Stimulated activated CD4-positive, alpha-beta T cell treated with anti-CD3 and anti-CD28 coated beads, TNF-alpha, amount 100 ng/mL, for 4 hours (primary cell): ENCODE measurements at places on chromosomes 12 and 14.

- DNase-seq = no peak
Measured at GRCh38 chr12:46825591-46826414, at the start of gene SLC38A4. Gene SLC38A4, minus strand, starts transcription at chr12:46825997. Its CDS starts 32,926 bp downstream, at chr12:46793071.

DNA sequence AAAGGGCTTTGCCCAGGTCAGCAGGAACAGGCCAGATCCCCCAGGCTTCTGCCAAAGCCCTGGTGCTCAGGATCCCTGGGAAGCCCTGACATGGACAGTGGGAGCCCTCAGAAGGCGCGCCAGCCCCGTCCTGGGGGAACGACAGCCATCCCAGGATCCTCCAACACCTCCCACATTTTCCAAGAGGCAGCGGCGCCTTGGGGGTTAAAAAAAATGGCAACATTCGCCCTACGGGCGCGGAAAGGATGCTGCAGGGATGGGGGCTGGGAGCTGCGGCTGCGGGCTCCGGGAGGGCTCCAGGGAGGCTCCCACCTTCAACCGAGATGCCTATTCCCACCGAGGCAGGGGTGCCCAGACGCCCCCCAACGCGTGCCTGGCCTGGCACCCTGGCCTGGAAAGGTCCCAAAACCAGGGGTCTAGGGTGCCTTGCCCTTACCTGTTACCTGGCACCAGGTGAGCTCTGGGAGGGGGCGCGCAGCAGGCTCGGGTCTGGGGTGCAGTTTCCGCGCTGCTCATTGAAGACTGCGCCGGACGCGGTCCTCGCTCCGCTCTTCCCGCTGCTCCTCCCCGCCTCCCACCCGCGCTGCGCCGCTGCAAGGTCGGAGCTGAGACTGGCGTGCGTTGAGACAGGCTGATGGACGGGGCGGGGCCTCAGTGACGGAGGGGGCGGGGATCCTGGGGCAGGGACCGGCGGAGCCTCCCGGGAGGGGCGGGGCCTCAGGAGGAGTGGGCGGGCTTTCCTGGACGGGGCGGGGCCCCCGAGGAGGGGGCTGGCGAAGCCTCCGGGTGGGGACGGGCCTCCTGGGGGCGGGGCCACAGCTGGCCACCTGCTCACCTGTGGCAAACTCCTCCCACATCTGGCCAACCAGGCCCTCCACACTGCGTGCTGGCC lies at the start of gene ABCB9:
TSS of gene ABCB9 (minus strand) at position 613 of the 892 bp plus-strand sequence. CDS start 6,228 bp downstream, outside the sequence.
- peak; percentile 93 for DNase-seq

DNA sequence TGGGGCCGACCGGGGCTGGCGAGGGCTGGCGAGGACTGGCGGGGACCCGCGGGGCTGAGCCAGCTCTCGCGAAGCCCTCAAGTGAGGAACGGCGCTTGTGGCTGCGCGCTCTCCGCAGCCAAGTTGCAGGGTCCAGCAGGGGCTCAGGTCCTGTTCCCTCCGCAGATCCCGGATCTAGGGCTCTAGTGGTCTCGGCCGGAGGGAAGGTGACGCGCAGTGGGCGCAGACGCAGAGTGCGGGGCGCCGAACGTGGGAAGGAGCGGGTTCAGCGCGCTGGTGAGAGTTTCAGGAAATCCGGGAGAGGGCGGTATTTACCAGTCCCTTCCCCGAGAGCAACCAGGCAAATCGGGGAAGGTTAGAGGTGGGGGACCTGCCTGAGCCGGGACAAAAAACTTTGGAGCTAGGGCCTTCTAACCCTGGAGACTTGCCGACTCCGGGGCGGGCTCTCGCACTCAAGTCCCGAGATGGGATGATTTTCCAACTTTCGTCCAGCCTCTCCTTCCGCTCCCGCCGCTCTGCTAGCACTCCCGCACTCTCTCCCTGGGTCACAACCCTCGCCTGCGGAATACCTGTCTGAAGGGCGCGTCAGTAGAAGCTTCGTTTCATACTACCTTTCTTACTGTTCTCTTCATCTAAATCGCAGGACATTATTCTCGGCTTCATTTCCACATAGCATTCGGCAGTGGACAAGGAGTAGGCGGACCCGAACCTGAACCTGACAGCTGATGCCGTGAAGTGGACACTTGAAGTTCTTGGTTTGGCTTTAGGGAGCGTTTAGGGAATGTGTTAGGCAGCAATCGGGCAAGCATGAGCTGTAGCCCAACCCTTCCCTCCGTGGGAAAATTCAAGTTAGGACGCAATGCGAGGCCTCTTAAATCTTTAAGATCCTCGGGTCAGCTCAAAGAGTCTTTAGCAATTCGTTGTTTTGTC lies 13.6 kb upstream of the PAX9 start:
- DNase-seq = no peak

GRCh38 chr14:57492859-57493258 lies 798 bp downstream of the CCDC198 start:
- DNase-seq = no peak

DNA sequence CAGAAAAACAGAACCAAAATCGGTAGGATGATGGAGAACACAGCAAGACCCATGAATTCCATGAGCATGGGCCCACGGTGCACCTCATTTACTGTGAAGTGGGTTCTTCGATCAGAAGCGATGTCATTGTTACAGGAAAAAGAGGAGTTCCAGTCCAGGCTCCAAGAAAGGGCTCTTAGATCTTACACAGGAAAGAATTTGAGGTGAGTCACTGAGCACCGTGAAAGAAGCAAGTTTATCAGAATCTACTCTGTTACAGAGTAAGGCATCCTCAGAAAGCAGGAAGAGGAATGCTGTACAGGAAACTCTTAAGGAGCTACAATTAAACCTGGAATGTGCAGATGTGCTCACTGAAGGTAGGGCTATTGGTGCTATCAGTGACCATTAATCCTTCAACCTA lies 11.6 kb upstream of the CHFR start:
- no peak for DNase-seq

DNA sequence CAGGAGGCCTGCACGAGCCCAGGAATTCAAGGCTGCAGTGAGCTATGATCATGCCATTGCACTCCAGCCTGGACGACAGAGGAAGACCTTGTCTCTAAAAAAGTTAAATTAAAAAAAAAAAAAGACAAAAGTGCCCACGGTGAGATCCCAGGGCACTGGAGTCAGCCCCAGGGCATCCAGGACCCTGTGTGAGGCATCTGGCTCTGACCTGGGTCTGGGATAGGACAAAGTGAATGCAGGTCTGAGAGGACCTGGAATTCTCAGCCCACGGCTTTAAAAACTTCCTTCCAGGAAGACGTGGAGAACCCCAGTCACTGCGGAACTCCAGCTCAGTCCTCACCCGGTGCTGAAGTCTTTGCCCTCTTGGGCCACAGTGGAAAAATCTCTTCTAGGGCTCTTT lies 33.1 kb downstream of the PHETA1 start:
- DNase-seq = no peak

- no peak for DNase-seq
Measured at GRCh38 chr14:36069535-36069900, 107.0 kb downstream of the PTCSC3 start.

DNA sequence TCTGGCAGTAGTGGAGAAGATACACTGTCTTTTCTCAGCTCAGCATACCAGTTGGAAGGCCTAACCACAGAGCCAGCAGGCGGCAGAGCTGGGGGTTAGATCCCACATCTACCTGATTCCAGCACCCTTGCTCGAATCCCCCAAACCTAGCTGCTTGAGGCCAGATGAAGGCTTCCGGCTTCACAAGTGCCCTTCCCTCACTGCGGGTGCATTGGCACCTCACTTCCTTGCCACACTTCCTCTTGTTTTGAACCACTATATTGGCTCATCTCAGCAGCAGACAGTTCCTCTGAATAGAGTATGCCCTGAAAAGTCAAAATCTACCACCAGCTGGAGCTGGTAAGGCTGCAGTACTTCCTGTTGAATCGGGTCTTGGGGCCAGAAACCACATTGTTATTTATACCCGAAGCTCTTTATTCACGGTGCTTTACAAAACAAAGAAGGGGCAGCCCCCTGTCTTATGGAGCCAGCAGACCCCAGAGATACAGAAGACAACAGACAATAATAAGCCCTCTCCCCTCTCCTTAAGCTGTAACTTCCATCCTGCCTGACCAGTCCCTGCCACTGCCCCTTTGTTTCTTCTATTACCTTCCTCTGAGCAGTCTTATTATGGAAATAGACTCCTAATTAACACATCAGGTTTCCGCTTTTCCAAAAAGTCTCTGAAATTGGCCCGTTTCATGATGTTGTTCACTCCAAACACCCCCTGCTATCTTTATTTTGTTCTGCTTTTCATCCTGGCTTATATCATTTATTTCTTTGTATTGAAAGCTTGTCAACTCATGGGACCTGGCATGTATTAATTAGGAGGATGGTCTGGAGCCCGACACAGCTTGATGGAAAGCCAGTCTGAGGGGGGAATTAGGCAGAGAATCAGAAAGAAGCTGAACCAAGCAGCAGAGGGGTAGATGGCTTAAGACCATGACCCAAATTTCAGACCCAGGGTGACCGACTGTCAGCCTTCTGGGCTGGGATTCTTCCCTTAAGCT lies 233.5 kb downstream of the EFCAB11 start:
- DNase-seq = peak; percentile 45

- no peak for DNase-seq
Measured at GRCh38 chr12:59839514-59839913, 243.7 kb downstream of the SLC16A7 start.

- DNase-seq = no peak
Measured at GRCh38 chr12:20390846-20391245, 22.5 kb downstream of the PDE3A start.

- DNase-seq = no peak
Measured at GRCh38 chr14:59422069-59422881, 42.9 kb downstream of the GPR135 start.

GRCh38 chr14:83566567-83566966 lies 1963.4 kb upstream of the FLRT2 start:
- no peak for DNase-seq

- no peak for DNase-seq
Measured at GRCh38 chr12:118102070-118102469, 1.7 kb downstream of the VSIG10 start.
